ENCODE measurements at places on chromosomes 5 and 9. TPM values are rescaled to one million over a fixed set of nuclear protein-coding genes. Genes with fewer than 3 reads are reported as not detected.

DNA sequence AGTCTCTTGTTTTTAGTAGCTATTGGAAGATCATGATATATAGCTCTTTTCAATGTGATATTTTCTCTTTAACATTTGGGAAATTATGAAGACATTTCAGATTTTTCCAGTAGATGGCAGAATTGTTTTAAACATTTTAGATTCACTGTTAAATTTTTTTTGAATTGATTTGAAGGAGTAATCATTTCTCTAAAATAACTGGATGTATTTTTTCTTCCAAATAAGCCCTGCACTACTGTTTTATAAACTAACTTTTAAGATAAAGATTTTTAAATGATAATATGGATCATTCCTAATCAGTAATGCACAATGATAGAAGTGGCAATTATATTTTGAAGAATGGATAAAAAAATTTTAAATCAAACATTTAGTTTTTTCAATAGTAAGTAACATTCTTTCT is 14.2 kb downstream of the NDUFAF2 start:
- DNase-seq, result no peak

DNA sequence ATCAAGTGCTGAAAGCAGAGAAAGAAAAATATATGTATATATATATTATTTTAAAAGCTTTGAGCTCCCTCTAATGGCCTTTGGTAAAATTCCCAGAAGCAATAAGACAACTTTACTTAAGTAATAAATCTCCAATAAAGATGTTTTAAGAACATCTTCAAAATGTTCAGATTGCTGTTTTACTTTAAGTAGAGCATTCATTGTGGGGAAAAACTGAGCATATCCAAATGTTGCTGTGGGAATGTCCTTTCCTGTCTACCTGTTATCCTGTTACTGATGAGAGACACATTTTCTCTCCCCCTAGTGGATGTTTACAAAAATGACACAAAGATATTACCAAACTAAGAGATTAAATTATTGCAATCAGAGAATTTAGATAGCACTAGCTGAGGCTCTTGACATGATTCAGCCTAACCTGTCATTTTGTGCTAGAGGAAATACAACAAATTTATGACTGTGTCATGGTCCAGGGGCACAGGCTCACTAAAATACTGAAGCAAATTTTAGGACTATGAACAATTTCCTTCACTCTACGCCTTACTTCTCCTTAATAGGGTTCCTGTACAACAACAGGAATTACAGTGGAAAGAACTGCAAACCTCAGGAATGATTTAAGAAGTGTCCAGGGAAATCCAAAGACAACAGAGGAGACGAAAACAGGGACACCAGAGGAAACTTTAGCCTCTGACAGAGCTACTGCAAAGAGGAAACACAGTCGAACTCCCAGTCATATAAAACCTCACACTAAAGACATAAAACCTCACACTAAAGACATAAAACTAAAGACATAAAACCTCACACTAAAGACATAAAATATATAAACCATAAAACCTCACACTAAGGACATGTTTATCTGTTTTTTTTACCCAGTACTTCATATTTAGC is 24.3 kb upstream of the PRRC1 start:
- DNase-seq, result peak; percentile 44

DNA sequence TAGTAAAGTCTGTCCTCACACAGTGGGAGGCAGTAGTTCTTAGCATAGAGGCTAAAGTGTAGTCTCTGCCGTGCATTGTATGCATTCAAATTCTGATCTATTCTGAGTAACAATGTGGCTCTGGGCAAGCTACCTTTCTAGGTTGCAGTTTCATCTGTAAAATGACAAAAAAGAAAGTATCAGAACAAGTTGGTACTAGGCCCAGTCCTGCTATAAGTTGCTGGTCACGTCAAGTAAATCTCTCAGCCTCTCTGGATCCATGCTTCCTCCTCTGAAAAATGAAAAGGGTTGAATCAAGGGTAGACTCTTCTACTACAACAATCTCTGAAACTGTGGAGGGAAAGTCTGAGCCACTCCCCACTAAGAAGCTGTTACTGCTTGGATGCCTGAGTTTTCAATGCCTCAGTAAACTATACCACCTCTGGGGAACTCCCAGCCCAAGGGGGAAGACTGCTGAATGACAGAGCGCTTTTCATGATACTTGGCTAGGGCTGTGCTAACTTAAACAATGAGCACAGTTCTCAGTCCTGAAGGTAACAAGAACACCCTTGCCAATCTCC is 34.5 kb upstream of the SPARC start:
- DNase-seq, result no peak

- peak; percentile 58 for DNase-seq
Observed at GRCh38 chr5:139474890-139475791, 4.3 kb downstream of the SMIM33 start.

DNA sequence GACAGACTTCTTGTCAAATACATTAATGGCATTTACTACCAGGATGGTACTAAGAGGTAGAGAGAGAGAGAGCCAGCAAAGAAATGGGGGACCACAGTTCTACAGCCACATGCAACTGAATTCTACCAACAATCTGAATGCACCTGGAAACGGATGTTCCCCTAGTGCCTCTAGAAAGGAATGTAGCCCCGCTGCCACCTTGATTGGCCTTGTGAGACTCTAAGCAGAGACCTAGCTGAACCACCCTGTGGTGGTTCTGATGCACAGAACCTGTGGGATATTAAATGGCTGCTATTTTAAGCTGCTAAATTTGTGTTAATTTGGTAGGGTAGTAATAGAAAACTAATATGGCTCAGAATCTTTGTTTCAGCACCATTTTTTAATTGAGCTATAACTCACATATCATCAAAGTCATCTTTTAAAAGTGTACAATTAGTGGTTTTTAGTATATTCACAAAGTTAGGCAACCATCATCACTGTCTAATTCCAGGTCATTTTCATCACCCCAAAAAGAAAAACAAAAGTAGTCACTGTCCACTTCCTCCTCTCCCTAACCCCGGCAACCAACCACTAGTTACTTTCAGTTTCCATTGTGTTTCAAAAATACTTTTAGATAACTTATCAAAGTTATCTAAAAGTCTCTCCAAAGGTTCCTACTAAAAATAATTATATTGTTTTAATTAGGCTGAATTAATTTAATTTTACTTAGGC is 51.7 kb downstream of the CPLANE1 start:
- DNase-seq, result no peak

HRCT1 gene
- 0.62 TPM for total RNA-seq

GZMA gene
- total RNA-seq, result 2.6 TPM
